ENCODE measurements at places on chromosomes 2 and 18.

- no peak for DNase-seq
These were observed 100.4 kb upstream of the SLC1A4 start for GRCh38 chr2:64888591-64889309.

DNA sequence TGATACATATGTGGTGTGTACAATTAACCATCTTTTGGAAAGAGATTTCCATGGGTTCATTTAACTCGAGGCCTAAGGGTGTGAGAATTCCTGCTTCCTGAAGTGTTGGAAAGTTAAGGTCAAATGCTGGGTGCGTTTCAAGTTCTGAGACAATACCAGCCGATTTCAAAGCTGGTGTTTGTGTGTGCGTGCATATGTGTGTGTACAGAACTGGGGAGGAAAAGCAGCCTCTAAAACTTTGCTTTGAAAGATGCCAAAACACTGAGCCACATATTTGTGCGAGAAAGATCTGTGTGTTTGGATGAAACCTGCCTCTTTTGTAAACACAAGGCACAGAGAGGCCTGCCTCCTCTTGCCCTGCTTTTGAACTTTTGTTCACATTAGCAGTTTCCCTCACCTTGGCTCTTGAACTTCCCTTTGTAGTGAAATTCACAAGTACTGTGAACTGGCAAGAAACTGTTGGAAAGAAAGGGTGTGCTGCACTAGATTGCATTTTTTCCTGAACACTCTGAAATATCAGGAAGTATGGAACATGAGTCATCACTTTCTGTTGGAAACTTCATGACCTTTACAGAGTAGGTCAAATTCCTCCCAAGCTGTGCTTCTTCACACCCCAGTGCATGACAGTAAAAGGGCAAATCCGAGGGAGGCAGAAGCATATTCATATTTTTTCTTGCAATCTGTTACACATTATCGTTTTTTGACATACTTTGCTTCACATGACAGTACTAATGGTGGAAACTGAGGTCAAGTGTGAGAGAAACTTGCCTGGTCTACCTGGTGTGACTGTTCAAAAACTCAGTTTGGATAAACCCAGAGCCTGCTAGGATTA lies 20.0 kb upstream of the CAVIN2 start:
- DNase-seq = no peak

GRCh38 chr2:168454737-168455644 lies 1.1 kb upstream of the CERS6 start:
- no peak for DNase-seq

DNA sequence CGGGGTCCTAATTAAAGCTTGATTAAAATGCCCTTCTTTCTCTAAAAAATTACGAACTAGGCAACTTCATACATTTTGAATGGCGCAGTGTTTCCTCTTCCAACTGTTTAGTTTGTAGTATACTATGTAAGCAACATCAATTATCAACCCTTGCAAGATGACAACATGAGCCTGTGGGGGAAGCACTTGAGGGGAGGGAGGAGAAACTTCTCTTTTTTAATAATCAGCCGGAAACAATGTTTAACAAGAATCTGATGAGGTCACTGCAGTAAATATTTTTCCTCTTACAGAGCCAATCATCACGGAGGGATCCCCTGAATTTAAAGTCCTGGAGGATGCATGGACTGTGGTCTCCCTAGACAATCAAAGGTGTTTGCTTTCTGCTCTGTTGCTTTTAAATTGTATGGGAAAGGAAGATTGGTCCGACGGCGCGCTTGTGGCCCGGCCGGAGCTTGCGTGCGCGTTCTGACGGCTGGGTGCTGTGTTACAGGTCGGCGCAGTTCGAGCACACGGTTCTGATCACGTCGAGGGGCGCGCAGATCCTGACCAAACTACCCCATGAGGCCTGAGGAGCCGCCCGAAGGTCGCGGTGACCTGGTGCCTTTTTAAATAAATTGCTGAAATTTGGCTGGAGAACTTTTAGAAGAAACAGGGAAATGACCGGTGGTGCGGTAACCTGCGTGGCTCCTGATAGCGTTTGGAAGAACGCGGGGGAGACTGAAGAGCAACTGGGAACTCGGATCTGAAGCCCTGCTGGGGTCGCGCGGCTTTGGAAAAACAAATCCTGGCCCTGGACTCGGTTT lies 5.3 kb upstream of the DLX1 start:
- no peak for DNase-seq

GRCh38 chr18:9091066-9091476 lies 11.4 kb upstream of the NDUFV2 start:
- no peak for DNase-seq

GRCh38 chr2:232898592-232899543 lies 28.8 kb downstream of the SNORC start:
- no peak for DNase-seq

- DNase-seq = no peak
These were observed 11.8 kb upstream of the GPR17 start for GRCh38 chr2:127634066-127634617.
